ENCODE measurements at places on chromosomes 2 and 18.

DNA sequence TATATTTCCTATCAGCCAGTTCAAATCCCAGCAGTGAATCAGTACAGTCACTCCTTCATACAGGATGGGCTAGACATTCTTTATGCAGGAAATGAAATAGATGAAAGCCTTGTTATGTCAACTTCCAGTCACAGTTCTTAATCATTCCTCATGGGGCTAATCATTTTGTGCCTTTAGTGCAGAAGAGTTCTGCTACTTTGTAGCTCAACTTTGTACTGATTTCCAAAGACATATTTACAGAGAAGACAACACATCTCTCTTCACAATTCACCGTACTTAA is 593.9 kb upstream of the NETO1 start:
- no peak for DNase-seq

DNA sequence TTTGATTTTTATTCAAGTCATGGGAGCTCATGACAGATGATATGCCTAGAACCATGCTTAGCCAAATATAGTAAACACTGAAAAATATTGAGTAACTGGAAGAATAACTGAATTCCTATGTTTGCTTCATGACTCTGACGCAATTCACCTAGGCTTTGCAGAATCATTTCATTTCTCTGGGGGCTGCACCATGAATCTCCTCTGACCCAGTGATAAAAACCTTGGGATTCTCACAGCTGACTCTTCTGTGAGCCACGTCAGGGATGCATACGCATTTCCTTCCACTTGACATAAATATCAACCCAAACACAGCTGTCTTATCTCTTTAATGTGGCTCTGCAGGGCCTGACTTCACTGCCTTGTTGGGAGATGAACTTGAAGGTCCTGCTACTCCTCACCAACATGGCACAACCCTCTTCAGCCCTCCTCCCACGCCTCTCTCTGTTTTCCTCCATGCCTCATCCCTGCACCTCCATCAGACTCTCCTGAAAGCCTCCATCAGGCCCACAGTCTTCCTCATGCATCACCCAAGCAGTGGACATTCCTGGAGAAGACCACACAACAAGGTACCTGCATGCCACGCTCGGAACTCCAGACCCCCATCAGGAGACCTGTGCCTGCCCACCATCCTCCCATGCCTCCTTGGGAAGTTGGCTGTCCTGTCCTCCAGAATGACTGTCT is 29.8 kb downstream of the COL6A3 start:
- DNase-seq, result no peak

- no peak for DNase-seq
These were observed 149.3 kb downstream of the PDE11A start for GRCh38 chr2:177923323-177923722.

DNA sequence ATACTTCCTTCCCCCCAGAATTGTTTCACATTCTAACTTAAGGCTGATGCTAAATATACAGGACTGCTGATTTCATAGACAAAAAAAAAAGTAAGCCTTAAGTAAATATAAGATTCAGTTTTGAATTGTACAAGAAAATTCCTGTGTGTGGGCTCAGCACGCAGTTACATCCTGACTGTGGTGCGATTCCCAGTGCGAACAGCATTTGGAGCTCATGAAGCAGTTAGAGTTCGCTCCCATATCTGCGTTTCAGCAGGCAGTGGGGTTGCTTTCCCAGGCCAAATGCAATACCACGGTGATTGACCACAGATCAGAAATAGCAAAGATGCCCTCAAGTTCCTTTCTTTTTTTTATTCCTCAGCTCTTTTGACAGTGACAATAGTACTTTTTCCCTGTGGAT is 75.6 kb downstream of the SATB2 start:
- no peak for DNase-seq

- no peak for DNase-seq
These were observed 206.8 kb downstream of the OTX1 start for GRCh38 chr2:63257473-63257872.

All from CD4-positive, alpha-beta T cell treated with Interleukin-6 at 100 ng/mL for 8 hours (primary cell).